Esophagus squamous epithelium (tissue), 5 donors: ENCODE measurements at places on chromosomes 7 and 10.

GRCh38 chr10:61100887-61101286 is 156.9 kb upstream of the RHOBTB1 start:
- DNase-seq = no peak

DNA sequence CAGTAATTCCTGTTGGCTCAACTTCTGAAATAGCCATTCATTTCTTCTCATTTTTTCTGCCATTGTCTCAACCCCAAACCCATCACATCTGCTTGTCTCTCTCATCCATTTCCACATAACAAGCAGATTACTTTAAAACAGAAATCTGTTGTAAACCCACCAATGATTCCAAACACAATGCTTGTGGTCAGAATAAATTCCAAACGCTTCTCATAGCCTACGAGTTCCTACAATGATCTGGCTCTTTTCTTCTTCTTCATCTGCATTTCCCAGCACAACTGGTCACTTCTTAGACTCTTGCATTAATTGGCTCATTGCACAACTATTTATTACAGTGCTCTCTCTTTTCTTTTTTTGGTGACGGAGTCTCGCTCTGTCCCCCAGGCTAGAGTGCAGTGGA is 364.1 kb downstream of the GATA3 start:
- no peak for DNase-seq

DNA sequence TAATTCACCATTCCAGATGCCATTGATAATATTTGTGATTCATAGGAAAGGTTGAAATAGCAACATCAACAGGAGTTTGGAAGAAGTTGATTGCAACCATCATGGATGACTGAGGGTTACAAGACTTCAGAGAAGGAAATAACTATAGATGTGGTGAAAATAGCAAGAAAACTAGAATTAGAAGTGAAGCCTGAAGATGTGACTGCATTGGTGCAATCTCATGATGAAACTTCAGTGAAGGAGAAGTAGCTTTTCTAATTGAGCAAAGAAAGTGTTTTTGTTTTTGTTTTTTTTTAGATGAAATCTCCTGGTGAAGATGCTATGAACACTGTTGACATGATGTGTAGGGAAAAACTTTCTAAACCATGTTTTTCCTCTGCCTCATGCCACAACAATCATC is 18.7 kb upstream of the CD36 start:
- no peak for DNase-seq

DNA sequence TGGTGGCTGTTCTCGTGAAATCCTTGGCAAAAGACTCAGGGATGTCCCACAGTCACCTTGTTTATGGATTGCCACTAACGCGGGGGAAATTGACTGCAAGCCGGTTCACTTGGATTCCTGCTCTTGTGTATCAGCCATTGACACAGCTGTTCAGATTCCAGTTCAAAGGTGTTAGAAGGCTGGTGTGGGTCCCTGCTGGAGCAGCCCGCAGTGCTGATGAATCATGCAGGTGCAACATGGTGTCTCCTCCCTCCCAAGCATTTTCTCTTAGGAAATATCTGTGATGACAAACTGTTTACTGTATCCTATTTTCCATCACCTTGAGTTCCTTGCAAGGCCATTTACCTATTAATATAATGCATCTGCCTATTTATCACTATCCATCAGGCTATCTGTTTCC is 170.1 kb downstream of the GATA3 start:
- DNase-seq = no peak

GRCh38 chr7:33970536-33970935 is 65.2 kb downstream of the BMPER start:
- no peak for DNase-seq

DNA sequence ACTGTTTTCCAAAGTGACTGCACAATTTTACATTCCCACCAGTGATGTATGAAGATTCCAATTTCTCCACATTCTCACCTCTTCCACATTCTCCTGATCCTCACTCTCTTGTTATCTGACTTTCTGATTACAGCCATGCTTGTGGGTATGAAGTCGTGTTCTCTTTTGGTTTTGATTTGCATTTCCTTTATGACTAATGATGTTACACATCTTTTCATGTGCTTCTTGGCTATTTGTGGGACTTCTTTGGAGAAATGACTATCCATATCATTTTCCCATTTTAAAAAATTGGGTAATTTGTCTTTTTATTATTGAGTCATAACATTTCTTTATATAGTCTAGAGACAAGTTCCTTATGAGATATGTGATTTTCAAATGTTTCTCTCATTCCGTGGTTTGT is 10.5 kb upstream of the GIMAP8 start:
- DNase-seq = no peak

DNA sequence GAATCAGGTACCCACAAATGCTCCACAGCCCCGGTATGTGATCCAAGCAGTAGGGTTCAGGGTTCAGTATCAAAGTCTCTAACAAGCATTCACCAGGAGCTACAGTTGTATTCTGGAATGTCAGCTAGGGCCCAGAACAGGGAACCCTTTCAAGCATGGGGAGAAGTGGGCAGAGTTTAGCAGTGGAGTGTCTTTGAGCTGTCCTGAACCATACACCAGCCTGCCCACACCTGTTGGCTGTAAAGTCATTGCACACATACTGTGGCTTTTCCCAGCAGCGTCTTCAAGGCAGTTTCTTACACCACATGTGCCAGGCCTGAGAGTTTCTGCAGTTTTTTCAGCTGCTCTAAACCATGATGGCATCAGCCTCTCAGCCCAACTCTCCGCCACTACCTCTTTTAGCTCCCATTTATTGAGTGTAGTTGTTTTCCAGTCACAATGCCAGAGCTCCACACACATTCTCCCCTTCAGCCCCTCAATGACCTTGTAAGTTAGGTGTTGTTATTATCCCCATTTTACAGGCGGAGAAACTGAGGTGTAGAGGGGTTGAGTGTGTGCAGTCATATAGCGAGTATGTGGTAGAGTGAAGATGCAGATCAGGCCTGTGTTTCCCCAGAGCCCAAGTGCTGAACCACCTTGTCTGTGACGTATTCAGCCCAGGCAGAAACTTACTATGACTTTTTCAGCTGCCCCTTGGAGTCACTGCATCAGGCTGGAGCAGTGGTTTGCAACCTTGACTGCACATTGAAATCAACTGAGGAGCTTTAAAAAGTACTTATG is 83.1 kb downstream of the CHN2 start:
- DNase-seq = no peak

- no peak for DNase-seq
Observed at GRCh38 chr7:25864943-25865751, 286.9 kb upstream of the NFE2L3 start.

GRCh38 chr7:133795068-133795665 is 332.0 kb upstream of the LRGUK start:
- no peak for DNase-seq

- DNase-seq = no peak
Observed at GRCh38 chr10:55237462-55237861, 436.4 kb upstream of the PCDH15 start.

DNA sequence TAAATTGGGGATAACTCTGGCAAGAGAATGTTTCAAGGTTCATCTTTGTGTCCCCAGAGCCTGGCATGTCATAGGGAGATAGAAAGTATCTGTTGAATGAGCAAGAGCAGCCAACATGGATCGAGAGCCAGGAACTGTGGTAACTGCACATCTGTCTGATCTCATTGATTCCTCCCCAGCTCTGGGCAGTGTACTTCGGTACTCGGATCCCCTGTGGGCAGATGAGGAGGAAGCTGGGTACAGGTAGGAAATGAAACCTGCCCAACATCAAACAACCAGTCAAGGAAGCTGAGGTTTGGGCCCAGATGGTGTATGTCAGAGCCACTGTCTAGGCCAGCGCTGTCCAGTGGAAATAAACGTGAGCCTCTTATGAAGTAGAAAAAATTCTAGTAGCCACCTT is 76.4 kb downstream of the GRK5 start:
- no peak for DNase-seq

- DNase-seq = no peak
Observed at GRCh38 chr10:35612385-35613106, 7.4 kb downstream of the GJD4 start.

DNA sequence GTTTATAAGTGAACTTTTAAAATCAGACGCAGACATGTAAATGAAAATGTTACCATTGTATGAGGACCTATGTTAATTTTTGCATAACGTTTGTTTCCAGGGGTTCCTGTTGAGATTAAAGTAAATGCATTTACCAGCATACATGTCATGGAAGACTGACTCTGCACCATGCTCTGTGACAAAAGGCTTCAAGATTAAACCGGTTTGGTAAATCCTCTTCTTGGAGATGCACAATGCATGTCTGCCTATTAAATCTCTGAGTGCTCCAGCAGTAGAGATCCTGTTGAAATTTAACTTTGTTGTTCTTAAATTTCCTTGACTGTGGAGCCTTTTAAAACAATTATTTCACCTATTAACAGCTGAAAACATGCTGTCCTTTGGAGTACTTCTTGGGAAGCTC is 36.5 kb upstream of the JAZF1 start:
- no peak for DNase-seq

GRCh38 chr10:22436526-22436892 is 91.2 kb downstream of the SPAG6 start:
- no peak for DNase-seq

GRCh38 chr10:129545261-129545660 is 78.2 kb downstream of the MGMT start:
- DNase-seq = no peak

GRCh38 chr7:19617901-19618300 is 90.9 kb downstream of the POLR1F start:
- no peak for DNase-seq

DNA sequence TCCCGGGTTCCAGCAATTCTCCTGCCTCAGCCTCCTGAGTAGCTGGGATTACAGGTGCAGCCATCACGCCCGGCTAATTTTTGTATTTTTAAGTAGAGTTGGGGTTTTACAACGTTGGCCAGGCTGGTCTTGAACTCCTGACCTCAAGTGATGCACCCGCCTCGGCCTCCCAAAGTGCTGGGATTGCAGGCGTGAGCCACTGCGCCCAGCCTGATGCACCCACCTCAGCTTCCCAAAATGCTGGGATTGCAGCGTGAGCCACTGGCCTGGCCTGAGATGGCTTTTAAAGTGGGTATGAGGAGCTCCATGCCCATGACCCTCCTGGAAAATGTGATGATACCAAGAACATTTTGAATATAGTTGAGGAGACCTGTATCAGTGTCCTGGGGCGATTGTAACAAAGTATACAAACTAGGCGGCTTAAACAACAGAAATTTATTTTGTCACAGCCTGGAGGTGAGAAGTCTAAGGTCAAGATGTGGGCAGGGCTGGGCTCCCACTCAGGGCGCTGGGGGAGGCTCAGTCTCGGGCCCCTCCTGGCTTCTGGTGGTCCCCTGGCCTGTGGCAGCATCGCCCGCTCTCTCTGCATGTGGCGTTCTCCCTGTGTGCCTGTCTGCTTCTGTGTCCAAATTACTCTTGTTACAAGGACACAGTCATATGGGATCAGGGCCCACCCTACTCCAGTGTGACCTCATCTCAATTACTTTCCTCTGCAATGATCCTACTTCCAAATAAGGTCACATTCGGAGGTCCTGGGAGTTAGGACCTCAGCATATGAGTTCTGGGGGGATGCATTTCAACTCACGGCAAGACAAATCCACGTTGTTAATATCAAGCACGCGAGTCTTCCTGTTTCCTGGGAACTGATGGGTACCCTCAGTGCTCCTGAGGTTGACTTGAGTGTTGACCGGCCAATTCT is 108.8 kb downstream of the ACTR3B start:
- DNase-seq = no peak

DNA sequence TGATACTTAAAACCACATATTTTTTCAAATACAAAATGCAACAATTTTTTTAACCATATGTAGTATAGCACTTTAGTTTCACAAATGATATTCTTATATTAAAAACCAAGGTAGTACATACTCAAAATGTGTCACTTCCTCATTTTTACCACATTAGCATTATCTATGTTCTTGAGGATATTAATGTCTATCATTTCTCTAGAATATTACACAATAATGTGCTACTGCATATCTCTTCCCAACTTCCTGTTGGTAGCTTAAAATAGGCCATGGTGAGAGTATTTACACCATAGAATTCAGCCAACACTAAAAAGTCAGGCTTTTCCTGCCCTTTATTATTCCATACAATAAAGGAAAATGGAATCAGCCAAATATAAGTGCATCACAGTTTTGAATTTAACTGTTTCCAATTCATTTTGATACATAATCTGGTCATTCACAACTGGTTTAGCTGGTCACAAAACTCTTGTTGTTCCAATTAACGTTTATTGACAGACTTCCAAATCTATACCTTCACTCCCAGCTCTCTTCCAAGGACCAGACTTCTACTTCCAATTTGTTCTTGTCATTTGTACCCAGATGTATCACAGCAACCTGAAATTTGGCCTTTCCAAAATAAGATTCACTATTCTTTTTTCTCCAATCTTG is 20.0 kb upstream of the LRRC17 start:
- no peak for DNase-seq

DNA sequence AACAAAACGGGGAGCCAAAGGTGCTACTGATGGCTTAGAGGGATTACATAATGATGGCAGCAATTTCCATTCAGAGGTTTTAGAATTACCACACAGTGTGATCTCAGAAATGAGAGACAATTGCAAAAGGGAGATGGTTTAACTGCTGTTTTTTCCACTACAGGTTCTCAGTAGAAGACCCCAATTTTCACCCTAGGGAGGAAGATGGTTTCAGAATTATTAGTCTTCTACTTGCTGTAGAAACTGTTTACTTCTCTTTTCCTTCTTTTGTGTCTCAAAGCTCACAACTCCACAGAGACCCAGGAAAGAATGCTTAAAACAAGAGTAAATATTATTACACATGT is 226.5 kb downstream of the INHBA start:
- DNase-seq = no peak

GRCh38 chr7:82631998-82632397 is 188.4 kb upstream of the CACNA2D1 start:
- DNase-seq = no peak

DNA sequence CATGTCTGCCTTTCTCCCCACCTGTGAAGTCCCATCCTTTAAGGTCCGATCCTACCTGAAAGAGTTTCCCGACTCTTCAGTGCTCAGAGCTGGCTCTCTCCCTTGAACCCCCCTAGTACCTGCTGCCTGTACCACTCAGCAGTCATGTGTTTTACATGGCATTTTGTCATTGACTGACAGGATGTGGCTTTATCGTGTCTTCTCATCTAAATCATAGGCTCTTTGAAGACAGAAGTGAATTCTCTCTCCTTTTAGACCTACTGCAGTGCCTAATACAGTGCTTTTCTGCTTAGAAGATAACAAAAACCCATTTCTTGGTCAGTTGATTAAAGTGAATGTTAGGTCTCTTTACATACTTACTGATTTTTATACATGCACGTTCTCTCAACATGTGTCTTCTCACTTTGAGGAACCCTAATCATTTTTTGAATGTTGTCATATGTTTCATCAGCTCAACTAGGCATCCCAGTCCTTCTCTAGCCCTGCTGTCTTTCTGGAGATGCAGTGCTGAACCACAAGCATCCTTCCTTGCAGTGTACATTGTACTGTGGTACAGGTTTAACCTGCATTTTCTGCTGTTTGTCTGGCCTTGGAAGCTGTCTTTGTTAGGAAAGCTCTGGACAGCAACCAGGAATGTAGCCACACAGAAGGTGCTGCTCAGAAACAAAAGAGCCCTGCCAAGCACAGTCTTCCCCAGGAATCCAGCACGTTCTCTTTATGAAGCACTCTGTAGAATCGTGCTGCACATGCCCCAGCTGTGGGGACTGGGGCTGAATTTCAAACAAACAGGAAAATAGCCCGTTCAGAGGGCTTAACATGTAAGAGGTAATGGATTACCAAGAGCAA is 28.1 kb upstream of the LRRC4 start:
- DNase-seq = no peak
